RCC 7860 (cell line): ENCODE measurements at places on chromosomes 6 and 20.

DNA sequence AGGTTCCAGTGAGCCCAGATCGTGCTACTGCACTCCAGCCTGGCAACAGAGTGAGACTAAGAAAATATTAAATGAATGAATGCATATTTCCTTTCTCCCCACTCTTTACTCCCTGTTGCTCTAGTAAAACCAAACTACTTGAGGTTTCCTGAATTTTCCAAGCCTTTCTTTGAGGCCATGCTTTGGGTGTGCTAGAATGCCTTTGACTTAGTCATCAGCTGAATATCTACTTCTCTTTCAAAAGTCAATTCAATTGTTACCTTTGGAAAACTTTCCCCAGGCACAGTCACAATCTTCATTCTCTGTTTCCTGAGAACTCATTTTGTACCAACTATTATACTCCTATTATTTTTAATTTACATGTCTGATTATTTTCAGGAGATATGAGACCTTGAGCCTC lies 27.5 kb upstream of the CEP85L start:
- DNase-seq = no peak

DNA sequence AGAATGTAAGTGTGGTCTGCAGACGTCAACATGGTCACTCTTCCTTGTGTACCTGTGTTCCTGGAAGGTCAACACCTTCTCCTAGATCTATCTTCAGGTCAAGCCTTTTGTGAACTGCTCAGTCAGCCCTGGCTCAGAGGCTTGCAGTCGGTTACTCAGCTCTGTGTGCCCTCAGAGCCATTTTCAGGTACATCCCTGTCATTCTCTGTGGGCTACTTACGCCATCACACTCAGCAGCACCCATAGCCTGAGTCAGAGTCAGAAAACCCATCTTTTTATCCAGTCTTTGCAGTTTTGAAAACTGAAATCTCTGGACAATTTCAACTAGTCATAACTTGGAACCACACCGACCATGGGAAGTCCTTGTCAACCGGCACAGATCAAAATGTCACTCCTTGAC lies 35.3 kb downstream of the TGM3 start:
- no peak for DNase-seq

DNA sequence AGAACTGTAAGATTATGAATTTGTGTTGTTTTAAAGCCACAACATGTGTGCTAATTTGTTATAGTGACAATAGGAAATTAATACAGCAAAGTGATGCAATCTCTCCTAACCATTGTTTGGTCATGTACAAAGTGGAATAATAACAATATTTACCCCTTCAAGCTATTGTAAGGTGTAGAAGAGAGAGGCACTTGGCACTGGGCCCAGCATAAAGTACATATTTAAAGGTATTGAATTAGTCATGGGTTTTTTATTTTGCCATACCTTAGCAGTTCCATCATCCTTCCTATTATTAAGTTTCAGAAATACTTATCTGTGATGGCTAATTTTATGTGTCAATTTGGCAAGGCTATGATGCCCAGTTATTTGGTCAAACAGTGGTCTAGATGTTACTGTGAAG lies 322.4 kb upstream of the TSHZ2 start:
- no peak for DNase-seq

- DNase-seq = no peak
These were observed 1216.2 kb upstream of the CITED2 start for GRCh38 chr6:140590641-140591040.

- no peak for DNase-seq
These were observed 80.8 kb upstream of the PHACTR1 start for GRCh38 chr6:12635813-12636212.

- DNase-seq = peak; percentile 76
These were observed 39.4 kb upstream of the RGS17 start for GRCh38 chr6:153170511-153170910.

DNA sequence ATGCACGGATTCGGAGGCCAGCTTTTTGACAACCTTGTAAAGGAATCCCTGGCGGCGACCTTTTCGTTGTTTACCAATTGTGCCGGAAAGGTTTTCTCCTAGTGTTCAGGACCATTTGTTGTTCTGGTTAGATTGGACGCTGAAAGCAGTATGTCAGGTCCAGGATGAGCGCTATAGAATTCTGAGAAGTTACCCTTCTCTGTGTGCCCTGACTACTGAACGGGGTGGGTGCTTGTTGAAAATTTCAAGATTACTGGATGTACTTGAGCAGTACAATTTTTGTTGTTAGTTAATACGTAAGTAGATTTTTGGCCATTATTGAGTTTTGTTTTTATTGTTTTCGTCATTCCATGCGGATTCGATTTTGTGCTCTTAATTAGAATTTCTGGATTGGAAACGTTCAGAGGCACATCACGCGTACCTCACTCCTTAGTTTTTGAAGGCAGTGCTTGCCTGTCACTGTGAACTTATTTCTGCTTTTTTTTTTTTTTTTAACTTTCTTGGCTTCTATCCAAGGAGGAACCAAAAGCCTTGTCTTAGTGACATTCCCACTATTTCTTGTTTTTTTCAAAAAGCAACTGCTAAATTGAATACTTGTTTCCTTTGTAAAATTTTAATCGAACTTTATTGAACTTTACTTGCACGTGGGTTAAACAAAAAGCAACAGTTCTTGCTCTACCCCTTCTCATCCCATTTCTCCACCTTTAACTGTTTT lies 898 bp downstream of the XRN2 start:
- DNase-seq = no peak

DNA sequence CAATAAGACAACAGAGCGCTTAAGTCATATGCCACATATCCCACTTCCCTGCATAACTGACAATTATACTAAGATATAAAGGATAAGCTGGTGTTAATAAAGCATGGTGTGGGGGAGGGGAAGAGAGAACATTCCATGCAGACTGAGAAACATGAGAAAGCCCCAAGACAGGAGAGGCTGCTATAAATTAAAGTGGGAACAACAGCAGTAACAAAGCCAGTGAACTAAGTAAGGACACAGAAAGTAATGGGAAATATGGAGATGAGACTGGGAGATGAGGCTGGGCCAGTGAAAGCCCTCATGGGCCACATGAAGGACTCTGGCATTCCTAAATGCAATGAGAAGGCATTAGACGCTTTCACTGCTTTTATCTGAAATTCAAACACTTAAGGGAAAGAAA lies 41.3 kb downstream of the SESN1 start:
- DNase-seq = no peak

GRCh38 chr6:35742842-35743241 lies 6.0 kb downstream of the ARMC12 start:
- no peak for DNase-seq

DNA sequence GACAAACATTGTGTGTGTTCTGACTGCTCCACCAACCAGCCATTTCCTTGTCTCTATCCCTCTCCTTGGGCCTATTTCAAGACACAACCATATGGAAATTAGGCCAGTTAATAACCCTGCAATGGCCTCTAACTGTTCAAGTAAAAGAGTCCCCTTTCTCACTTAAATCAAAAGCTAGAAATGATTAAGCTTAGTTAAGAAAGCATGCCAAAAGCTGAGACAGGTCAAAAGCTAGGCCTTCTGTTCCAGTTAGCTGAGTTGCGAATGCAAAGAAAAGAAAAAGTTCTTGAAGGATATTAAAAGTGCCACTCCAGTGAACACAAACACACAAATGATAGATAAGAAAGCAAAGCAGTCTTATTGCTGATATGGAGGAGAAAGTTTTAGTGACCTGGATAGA lies 22.5 kb downstream of the SERINC1 start:
- no peak for DNase-seq
